ENCODE measurements at places on chromosomes 5 and 9.

- no peak for DNase-seq
Observed at GRCh38 chr5:155954701-155955445, 372.1 kb upstream of the SGCD start.

GRCh38 chr5:132417889-132418485 is 48.5 kb downstream of the SLC22A5 start:
- DNase-seq: no peak

DNA sequence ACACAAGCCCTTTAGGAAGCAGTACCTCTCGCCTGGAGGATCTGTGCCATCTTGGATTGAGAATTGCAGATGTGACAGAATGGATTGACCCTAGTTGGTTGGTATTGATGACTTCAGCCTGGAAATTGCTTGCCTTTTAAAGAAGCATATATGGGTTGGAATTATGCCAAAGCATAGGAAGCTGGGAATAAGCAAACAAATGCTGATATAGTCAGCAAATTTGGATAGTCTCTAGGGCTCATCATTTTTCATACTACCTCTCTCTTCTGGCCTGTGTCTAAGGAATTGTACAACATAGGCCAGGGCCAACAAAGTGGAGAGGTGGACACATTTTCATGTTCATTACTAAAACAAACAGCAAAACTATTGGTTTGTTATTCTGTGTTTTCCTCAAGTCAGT is 13.2 kb downstream of the TRIM32 start:
- no peak for DNase-seq

DNA sequence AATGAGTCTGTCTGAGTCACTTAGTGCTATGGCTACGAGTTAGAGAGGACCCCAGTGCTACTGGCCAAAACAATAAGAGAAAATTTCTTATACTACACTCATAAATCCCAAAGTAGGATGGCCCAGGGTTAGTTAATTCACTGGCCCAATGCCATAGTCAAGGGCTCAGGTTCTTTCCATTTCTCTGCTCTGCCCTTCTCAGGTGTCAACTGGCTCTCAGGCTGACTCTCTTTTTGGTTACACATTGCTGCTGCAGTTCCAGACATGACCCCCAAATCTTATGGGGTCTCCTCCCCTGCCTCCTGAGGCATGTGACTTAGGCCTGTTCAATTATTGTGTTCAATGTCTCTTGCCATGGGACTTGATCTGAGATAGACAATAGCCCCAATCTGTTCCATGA is 70.4 kb downstream of the ARHGEF37 start:
- DNase-seq: no peak

- no peak for DNase-seq
Observed at GRCh38 chr5:154191467-154192261, 1.1 kb downstream of the GALNT10 start.

DNA sequence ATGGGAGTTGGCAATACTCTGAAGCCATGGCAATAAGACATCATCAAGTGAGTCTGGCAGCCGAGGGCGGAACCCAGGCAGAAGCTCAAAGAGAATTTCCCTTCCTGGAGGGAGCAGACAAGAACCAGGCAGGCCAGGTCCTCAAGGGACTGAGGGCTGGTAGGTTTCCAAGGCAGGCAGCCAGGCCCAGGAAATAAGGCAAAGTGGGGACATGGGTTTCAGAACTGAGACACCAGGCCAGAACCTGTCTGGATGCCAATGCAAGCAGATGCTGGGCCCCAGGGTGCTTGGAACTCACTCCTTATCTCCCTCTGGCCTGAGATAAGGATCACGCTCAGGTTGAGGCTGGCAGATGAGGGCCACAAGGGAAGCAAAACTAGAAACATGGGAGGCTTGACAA is 8.9 kb downstream of the TSSK1B start:
- no peak for DNase-seq

DNA sequence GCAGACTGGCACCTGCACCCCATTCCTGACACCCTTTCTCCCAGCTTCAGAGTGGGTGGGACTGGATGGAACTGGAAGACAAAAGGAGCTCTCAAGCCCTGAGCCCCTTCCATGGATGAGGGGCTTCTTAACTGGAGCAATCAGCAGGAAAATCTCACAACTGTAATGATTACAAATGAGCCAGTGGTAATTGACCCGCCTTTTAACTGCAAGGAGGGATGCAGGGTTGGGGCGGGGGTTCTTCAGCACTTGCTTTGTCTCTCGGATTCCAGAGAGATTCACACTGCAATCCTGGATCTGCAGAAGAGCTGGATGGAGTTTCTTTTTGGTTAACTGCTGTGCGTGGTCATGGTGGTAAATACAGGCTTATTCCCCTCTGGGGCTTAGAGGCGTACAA is 160.1 kb upstream of the SHB start:
- DNase-seq: no peak

DNA sequence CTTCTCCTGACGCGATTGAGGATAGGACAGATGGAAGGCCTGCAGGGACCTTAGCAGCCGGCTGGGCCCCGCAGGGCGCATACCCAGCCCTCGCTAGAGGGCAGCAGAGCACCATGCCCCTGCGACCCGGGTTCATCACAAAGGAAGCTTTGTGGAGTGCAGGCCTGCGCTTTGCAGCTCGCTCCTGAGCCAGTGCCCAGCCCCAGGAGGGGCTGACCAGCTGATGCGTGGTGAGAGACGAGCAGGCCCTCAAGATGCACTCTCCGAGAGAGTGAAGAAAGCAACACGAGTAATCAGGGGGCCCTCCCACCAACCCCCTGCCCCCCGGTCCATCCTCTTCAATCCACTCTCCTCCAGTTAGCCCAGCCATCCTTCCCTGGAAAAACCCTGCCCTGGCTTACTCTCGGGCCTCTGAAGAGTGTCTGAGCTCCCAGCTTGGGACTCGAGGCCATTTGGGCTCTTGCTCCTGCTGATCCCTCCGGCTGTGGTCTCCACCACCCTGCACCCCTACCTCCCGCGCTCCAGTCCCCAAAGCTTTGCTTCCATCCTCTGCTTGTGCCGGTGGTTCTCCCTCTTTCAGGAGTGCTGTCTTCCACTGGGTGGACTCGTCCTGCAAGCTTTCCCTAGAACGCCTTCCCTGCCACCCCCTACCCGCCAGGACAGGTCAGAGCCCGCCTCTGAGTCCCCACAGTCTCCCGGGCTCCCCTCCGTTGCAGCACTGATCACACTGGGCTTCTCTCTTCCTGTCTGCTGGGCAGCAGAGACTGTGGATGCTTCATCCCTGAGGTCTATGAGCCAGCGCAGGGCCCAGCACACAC is 9.1 kb upstream of the KIF12 start:
- peak; percentile 25 for DNase-seq

DNA sequence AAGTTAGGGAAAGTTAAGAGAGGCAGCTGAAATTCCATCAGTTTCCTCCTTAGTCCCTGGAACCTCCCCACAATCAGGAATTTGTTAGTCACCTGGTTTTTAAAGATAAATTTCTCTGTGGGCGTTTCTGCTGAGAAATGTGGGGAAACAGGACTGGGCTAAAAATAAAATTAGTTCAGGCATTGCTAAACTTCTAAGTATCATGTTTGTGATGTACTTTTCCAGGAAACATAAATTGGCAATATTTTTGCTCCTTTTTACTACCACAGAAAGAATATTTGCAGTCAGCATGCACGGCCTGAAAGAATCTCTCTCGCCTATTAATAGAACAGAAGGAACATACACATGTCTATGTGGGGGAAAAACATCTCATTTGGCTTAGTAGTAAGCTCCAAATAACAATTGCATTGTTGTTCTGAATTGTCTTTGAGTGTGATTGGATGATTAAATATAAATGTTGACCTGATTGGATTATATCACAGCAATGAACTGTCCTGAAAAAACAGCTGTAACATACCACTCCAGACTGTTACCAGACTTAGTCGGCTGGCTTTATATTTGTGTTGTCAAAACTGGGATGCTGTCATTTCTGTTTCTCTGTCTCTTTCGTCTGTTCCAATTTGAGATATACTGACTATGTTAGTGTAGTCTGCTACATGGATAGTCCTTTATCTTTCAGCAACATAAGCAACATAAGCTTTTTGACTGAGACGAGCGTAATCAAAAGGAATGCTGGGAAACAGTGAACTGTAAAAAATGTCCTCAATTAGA is 12.9 kb downstream of the TJP2 start:
- no peak for DNase-seq

- DNase-seq: no peak
Observed at GRCh38 chr5:58571501-58571900, 11.4 kb upstream of the RAB3C start.

DNA sequence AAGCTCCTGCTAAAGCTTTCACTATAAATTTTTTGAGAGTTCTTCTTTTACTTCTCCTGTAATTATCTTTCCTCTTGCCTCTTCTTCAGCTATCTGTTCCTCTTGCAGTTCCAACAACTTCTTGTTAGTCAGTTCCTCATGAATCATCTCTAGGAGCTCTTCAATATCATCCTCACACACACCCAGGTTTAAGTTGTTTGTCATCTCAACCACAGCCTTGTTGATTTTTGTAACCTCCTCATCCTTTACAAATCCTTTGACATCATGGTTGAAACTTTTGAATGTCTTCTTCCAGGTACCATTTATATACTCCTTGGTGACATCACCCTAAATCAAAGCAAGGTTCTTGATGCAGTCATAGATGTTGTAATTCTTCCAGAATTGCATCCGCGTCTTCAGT is 106.3 kb upstream of the MAMDC2 start:
- no peak for DNase-seq

GRCh38 chr5:138491284-138491648 is 26.0 kb downstream of the EGR1 start:
- DNase-seq: no peak

Measured in NCI-H1930 (cell line).